Stimulated activated naive CD4-positive, alpha-beta T cell (primary cell): ENCODE measurements at places on chromosomes 3 and 15.

DNA sequence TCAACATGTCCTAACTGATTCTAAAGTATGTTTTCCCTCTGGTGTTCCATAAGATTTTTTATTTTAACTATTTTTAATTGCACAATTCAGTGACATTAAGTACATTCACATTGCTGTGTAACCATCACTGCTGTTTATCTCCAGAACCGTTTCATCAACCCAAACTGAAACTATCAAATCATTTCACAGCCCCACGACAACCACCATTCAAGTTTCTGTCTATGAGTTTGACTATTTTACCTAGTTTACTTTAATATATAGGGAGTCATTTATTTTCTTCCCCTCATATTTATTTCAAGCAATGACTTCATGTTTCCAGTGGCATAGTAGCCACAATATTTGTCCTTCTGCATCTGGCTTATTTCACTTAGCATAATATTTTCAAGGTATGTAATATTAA, 8.4 kb downstream of the RTP1 start:
- DNase-seq = no peak

GRCh38 chr3:50971487-50971924, 296.8 kb downstream of the DOCK3 start:
- peak; percentile 83 for DNase-seq

- DNase-seq = peak; percentile 74
Measured at GRCh38 chr3:45664578-45664977, 24.6 kb upstream of the SACM1L start.

GRCh38 chr3:121800906-121801305, 34.0 kb downstream of the IQCB1 start:
- DNase-seq = no peak

DNA sequence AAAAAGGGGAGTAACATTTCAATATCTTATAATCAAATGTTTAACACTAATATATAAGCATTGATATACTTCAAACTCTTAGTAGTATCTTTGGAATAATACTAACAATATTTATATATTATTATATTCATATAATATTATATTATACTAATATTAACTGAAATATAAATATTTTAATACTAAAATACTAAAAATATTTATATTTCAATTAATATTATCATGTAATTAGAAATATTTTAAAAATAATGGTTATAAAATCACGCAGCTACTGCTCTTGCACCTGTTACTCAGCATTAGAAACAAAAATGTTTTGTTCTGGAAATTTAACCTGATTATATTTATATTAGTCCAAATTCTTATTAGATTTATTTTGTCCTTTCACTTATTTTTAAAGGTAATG, 12.6 kb upstream of the ATP8B4 start:
- no peak for DNase-seq

GRCh38 chr15:99412082-99412481, 153.7 kb upstream of the MEF2A start:
- no peak for DNase-seq

- DNase-seq = no peak
Measured at GRCh38 chr3:40913192-40913591, 286.1 kb upstream of the CTNNB1 start.

GRCh38 chr3:127483005-127483641, 107.4 kb downstream of the TPRA1 start:
- no peak for DNase-seq

GRCh38 chr3:179265875-179266274, 15.0 kb upstream of the KCNMB3 start:
- DNase-seq = no peak

GRCh38 chr15:43429687-43430086, 58.8 kb downstream of the TUBGCP4 start:
- no peak for DNase-seq

- DNase-seq = no peak
Measured at GRCh38 chr3:140748903-140749302, 71.0 kb downstream of the TRIM42 start.

- DNase-seq = peak; percentile 62
Measured at GRCh38 chr15:65791335-65792137, 557 bp downstream of the DENND4A start.

- DNase-seq = no peak
Measured at GRCh38 chr15:67116742-67117141, 51.3 kb downstream of the SMAD3 start.

GRCh38 chr15:43378601-43379000, 7.7 kb downstream of the TUBGCP4 start:
- DNase-seq = no peak

GRCh38 chr15:85488997-85489396, 108.6 kb downstream of the AKAP13 start:
- DNase-seq = no peak

- no peak for DNase-seq
Measured at GRCh38 chr3:107264888-107265287, 112.4 kb upstream of the CCDC54 start.

GRCh38 chr3:39154280-39155021, 1.1 kb upstream of the CSRNP1 start:
- DNase-seq = no peak

DNA sequence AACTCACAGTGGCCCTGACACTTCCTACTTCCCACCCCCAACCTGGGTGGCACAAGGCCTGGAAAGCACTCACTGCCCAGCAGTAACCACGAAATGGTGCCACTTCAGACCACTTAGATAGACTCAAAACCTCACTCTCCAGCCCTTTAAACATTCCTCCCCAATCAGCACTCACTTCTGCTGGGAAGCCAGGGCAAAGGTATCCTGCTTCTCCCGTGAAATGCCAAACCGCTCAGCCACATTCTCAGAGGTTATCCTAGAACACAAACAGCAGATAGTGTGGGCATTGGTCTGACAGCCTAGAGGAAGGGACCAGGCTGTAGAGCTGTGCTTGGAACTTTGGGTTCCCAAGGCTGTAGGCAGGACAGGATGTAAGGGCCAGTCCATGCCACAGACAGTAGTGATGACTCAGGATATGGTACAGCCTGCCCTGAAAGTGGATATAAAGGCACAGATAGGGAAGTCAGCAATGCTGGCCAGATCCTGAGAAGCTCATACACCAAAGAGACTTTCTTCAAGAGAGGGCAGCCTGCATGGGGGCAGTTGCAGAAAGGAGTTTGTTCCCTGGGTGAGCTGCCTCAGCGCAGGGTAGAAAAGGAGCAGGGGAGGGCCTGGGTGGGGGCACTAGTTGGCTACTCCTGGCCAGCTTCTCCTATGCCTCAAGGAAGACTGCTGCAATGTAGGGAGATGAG, 9.2 kb downstream of the ACAA1 start:
- no peak for DNase-seq

DNA sequence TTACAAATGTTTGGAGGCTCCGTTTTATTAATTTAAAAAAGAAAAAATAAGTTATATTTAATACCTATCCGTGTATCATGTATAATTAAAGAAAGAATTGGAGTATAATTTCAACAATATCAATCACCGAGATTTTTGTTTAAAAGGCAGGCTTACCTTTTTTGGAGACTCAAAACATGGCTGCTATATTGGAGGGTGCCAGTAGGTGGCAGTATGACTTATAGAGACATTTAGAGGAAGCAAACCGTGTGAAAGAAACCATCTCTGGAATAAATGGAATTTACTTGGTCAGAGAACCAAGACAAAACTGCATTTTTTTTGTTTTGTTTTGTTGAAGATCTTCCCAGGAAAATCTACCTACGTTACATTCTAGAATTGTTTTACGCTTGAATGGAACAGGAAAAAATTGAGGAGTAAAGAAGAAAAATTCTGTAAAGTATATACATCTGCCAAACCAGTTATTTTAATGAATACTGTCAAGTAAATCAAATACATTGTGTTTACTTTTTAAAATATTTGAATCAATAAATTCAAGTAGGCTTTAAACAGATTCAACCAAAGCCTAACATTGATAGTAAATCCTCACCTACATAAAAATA, 802.6 kb upstream of the ALCAM start:
- DNase-seq = peak; percentile 6

GRCh38 chr15:35567392-35567791, 21.4 kb upstream of the DPH6 start:
- DNase-seq = no peak

DNA sequence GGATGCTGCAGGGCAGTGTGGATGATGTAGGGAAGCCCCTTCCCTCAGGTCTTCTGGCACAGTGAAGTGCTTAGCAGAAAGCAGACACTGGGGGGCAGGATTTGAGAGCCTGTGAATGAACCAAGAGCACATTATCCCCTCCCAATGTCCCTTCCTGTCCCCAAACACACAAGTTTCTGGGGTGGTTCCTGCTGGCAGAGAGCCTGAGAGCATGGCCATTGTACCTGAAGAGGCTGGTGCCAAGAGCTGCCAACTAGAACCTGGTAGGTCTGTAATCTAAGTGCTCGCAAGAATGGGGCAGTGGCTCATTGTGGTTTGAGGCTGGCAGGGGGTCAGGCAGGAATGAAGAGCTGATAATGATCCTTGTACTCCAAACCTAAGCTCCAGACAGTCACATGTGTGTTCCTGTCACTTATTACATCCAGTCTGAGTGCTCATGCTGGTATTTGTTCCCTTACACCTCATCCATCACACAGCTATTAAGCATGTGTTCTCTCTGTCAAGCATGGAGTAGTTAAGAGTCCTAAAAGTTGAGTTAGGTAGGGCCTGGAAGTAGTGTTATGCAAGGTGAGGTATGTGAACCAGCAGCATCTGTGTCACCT, 6.7 kb upstream of the CCR1 start:
- DNase-seq = no peak

- DNase-seq = no peak
Measured at GRCh38 chr3:69746119-69746518, 6.9 kb downstream of the MITF start.

GRCh38 chr15:28881600-28881999, 4.2 kb upstream of the APBA2 start:
- no peak for DNase-seq

DNA sequence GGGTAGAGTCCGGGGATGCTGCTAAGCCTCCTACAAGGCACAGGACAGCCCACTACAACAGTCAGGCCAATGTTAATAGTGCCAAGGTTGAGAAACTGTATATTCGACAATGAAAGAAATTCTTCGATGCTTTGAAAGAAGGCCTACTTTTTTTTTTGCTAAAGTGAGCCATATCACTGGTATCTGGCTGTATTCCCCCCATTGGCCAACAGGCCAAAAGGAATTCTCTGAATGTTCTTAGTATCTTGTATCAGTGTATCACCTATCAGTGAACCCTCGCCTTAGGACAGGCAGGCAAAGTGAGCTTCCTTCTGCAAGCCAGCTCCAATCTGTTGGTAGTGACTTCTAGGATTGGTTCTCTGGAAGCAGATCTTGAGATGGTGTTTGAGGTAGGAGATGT, 74.2 kb downstream of the SNTN start:
- DNase-seq = no peak

DNA sequence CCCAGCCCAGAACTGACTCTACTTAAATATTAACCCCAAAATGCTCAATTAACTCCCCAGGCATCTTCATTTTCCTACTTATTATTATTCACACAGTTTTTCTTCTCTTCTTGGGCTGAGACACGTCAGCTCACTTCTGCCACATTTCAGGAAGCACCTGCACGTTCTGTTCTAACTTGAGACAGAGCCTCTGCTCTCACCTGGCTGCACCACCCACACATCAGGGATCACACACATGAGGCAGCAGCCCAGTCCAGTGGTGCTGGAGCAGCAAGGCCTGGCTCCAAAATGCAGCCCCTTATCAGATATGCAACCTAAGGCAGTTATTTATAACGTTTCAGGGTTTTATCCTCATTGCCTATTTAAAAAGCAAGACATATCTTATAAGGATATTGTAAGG, 127.5 kb downstream of the OSBPL10 start:
- DNase-seq = no peak

GRCh38 chr3:71366988-71367604, 216.4 kb downstream of the FOXP1 start:
- DNase-seq = no peak

DNA sequence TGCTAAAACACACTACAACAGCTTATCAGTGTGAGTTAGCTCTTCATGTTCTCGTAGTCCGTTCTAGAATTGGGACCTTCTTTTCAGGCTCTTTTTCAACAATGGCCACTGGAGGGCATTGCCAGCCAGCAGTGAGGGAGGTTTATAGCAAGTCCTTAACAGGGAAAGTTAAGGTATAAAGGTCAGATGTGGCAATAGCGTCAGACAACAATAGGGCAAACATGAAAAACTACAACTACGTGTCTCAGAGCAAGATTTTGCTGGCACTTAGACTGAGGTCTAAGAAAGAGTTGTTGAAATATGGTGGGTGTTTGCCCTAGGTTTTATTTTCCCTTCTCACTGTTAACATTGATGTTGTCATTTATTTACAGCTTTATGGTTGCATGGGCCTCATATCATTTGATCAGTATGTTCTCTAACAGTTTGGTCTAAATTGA, 161.4 kb downstream of the GMNC start:
- DNase-seq = no peak
